ENCODE measurements at places on chromosomes 7 and 10.
A peak's percentile ranks its signal among the peaks of the same experiment; 100 is the strongest.

GRCh38 chr10:36542493-36542892, 582.9 kb upstream of the ANKRD30A start:
- DNase-seq, result no peak

DNA sequence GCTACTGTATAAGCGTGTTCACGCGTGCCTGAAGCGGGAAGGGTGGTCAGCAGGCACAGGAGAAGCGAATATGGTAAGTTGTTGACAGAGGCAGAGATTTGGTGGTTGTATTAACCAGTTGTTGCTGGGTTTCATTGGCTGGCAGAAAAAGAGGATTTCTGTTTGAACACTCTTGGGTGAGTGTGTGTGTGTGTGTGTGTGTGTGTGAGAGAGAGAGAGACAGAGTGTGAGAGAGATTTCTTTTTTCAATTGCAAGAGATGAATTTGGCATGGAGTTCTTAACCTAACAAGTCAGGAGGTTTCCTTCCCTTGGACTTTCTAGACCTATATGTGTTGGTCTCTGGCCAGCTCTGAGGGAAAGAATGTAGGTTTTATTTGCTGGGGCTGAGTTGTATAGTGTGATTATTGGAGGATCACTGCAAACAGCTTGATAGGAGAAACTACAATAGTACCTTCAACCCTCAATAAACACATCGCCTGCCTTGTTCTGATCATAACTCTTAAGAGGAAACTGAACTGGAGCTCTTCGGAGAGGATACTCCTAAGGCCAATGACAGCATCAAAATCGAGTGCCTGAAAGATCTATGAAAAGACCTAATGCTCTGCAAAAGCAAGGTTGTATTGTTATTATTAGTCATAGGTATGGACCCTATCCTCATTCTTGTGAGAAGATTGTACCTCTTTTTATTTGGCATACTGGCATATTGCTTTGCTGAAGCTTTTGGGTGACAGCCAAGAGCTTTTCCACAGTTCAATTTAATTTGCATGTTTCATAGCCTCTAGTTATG, 1.2 kb downstream of the MCU start:
- no peak for DNase-seq

- no peak for DNase-seq
These were observed 84.8 kb upstream of the GSDME start for GRCh38 chr7:24842029-24842428.

DNA sequence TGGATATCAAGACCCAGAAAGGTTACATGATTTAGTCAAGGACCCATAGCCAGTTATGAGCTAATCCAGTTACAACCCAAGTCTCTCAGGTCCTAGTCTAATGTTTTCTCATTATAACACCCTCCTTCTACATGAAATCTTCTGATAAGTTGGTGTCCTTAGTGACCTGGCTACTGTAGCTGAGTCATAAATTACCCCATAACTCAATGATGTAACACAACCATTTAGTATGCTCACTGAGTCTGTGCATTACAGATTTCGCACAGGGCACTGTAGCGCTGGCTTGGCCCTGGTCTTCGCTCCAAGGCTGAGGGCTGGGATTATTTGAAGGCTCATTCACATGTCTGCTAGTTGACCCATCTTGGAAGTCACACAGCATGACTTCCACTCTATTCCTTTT, 36.0 kb upstream of the GLCCI1 start:
- no peak for DNase-seq

DNA sequence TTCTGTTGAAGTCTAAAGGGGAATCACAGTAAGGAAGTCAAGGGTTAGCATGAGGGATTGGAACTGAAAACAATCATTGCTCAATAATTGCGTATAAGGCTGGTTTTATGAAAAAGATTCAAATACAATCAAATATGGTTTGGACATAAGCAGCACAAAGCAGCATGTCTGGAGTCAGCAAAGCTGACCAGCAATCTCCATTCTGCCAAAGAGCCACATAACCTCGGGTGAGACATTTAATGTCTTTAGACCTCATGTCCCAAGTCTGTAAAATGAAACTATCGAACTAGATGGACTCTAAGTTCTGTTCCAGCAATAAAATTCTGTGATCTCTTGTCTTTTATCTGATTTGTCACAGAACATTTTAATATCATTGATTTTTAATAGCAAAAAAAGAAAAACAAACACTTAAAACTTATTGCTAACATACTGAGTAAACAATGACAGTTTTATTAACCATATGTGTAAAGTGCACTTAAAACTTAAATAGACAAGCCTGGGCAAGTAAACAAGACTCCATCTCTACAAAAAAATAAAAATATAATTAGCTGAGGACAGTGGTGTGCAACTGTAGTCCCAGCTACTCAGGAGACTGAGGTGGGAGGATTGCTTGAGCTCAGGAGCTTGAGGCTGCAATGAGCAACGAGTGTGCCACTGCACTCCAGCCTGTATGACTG, 217.0 kb downstream of the MAGI2 start:
- no peak for DNase-seq

DNA sequence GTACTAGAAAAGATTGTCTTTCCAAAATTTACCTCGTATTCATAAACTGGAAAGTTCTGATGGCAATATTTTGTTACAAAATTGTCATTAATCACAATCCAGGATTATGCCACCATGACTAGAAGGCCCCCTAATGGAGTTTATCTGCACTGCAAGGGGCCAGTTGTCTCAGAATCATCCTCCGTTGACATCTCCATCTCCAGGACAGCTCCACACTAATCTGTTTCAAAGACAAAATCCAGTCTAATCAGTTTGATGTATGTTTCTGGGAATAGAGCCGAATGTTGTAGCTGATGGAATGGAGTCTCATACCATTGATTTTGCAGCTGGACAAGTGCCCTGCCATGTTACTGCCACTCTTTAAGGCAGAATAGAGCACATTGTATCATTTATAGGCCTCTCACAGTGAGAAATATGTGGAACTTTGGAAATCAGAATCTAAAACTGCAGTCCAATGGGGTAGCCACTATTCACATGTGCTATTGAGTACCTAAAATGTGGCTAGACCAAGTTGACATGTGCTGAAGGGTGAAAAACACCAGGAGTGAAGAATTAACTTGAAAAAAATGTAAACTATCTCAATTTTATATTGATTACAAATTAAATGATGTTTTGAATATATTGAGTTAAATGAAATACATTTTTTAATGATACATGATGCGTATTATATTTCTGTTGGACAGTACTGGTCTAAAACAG, 38.3 kb upstream of the TOMM7 start:
- no peak for DNase-seq

- DNase-seq, result no peak
These were observed 275.0 kb downstream of the PTEN start for GRCh38 chr10:88138319-88138848.

DNA sequence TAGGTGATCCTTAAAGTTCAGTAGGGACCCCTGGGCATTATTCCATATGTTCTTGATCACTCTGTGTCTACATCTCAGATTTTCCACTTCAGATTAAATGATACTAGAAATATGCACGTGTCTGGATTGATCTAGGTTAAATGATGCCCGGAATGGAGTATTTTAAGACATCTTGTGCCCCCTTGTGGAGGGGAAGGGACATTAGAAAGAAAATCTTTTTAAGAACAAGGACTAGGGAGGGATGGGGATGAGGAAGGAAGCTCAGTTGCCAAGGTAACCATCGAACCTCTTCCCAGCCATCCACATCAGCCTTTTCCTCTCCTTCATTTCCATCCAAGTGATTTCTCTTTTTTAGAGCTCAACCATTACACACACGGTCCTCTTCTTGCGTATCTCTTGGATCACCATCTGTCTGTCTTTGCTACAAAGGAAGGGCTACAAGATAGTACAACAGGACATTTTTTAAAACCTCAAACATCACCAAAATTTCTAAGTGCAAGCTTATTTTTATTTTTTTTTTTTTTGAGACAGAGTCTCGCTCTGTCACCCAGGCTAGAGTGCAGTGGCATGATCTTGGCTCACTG, 40.5 kb downstream of the PRSS2 start:
- no peak for DNase-seq

DNA sequence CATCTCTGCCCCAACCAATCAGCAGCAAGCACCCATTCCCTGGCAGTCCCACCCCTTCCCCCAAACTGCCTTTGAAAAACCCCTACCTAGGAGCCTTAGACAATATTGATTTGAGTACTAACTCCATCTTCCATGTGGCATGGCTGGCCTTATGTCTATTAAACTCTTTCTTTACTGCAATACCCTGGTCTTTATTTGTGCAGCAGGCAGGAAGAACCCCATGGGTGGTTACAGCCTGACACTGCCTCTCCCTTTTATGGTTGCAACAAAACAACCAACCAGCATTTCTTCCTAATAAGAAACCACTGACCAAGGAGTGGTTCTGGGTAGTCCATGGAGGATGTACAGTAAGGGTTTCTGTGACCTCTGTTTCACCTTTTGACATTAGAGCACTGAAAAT, 418.1 kb downstream of the THSD7A start:
- no peak for DNase-seq

- DNase-seq, result no peak
These were observed 46.7 kb downstream of the CARD11 start for GRCh38 chr7:2997014-2997413.

- no peak for DNase-seq
These were observed 356.0 kb upstream of the NPVF start for GRCh38 chr7:25584112-25584938.

- DNase-seq, result no peak
These were observed 229.3 kb downstream of the DNAJB6 start for GRCh38 chr7:157565981-157566630.

DNA sequence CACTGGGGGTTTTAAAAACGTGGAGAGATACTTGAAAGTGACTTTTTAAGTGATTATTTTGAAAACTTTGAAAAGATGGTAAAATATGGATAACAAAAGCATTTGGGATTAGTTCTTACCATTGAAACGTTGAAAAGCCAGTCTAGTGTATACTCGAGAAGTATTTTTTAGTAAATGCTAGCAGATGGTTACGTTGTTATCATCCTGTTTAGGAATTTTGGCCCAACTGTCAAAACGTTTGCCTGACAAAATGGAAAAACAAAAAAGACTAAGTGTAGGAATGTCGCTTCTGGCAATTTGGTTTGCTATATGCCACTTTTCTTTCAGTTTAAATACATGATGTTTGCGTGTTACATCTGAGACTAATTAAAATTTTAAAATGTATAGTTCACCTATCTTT, 1.2 kb downstream of the RBM33 start:
- no peak for DNase-seq

- peak; percentile 59 for DNase-seq
These were observed 82.5 kb downstream of the ZNF365 start for GRCh38 chr10:62456611-62457101.

DNA sequence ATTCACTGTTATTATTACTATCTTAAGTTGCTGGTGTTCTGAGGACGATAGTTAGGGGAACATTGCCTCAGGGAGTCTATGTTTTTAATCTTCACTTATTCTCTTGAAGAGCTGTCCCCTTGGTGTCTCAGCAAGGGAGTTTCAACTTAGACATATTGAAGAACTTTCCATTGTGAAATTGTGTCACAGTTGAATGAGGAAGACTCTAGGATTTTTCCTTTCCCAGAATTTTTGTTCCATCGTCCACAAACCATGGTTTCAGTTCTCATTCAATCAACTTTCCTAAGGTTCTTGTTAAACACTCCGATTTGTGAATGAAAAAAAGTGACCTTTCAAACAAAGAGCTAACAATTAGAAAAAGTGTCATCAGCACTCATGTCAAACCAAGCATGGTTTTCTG, 128.3 kb downstream of the GATA3 start:
- DNase-seq, result no peak

GRCh38 chr7:17142831-17143541, 155.5 kb upstream of the AHR start:
- no peak for DNase-seq

DNA sequence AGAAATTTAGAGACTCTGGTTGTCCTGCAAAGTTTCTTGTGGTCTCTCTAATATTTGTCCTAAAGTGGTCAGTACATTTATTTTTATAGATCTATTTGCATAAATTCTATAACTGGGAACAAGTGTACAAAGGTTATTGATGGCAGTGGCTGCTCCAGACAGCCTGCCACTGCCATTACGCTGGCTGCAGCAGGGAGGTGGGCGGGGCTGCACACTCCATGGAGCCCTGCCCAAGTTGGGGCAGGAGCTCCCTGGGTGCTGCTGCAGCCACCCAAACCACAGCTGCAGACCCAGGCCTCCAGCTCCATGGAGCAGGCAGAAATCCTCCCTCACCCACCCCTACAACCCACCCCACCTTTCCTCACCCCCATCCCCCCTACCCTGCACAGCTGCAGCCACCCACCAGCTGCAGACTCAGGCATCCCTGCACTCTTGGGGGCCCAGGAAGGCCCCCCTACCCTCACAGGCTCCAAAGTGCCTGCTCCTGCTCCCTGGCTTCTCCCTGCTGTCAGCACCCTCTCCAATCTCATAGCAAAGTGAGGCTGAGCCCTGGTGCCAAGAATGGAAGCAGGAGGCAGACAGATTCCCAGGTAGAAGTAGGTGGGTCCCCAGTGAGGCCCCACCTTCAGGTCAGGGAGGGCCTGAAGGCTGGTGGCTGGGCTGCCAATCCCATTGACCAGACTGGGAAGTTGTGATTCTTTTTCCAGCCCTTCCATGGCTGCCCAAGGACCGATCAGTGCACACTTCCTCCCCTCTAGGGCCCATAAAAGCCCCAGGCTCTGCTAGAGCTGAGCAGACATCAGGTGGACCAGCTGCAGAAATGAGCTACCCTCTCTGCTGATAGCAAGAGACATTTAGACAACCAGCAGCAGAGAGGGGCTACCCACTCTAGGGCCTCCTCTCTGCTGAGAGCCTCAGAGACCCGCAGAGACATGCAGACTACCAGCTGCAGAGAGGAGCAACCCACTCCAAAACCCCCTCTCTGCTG, 4.8 kb upstream of the CYP3A43 start:
- no peak for DNase-seq

DNA sequence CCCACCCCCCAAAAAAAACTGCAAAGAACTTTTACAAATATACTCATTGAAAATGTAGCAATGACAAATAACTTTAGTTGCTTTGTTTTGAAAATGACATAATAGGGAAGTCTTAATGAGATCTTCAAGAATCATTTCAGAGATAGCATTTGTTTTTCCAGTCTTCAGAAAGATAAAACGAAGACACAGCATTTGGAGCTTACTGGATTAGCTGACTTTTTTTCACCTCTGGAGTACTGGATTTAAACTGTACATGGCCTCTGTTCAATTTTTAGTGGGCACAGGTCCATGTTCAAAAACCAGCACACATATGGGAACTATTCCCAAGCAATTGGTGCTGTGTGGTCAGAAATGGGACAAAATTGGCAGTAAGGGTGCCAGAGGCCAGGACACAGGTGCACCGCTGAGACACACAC, 3.9 kb downstream of the RAB11FIP2 start:
- DNase-seq, result no peak

GRCh38 chr10:24408365-24408764, 199.4 kb downstream of the KIAA1217 start:
- DNase-seq, result no peak

DNA sequence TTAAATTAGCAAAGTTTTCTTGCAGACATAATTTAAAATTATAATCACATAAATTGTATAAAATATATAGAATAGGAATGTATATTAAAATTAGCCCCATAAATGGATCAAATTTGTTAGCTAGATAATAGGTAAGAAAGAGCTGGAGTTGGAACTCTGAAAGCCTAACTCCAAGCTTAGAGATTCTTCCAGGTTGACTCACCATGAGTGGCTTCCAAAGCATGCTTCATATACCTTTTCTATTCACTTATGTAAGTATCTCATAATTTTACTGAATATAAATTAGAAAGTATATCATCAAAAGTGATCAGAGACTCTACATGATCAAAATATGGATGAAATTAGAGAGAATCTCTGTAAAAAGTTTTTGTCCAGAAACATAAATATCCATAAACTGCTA, 320.7 kb upstream of the MAGI2 start:
- DNase-seq, result no peak

All from BJ (cell line).